ENCODE measurements at places on chromosomes 11 and 22.

DNA sequence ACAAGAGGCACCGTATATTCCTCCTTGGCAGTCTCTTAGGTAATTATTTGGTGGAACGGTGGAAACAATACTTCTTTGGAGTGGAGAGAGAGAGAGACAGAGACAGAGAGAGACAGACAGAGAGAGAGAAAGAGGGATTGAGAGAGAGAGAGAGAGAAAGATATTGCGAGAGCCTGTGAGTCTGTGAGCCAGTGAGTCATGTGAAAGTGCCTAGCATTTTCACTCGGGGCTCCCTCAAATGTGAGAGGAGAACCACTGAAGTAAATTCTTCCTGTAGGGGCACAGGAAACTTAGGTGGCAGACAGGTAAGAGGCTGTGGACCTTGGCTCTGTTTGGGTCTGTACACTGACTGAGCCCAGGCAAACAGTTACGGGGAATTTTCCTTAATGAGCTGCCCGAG, 31.6 kb upstream of the SNX19 start:
- DNase-seq, result no peak

DNA sequence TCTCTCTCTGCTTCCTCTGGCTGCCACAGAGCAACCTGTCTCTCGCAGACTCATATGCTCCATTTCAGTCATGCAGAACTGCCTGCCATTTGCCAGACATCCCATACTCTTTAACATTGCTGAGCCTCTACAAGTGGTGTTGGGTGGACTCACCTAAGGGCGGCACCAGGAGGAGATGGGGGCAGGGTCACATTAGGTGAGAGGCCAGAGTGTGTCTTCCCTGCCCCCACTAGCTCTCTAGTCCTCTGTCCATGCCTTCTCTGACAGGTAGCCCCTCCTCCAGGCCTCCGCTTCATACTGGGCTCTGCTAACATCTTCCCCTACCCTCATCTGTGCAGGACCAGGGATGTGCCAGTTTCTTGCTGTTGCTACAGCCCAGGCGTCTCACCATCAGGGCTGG, 366.3 kb downstream of the TENM4 start:
- DNase-seq, result no peak

DNA sequence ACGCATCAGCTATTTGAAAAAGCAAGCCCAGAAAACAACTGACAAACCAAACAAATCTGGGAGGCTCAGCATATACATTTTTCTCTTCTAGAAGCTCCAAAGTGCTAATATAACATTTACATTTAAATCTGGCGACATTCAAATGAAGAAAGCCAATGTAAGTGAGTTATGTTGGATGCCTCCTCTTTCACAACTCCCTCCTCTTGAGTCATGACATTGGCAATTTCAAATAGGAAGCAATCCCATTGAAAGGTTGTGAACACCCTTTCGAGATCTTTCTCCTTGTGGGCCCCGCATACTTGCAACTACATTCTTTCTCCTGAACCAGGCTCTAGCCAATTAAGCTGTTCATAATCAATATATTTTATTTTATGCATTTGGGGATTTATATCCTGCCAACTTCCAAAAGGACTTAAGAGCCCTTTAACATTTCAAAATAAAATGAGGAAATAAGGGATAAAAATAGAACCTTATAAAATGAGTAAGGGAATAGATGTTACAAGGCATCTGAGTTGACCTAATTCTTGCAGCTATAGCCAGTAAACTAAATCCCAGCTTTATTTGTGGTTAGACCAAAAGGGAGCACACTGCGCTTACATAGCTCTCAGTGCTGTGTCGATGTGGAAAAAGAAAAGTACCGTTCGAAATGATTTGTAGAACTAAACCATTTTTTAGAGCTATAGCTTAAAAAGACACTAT, 129.5 kb upstream of the SESN3 start:
- DNase-seq, result no peak

GRCh38 chr11:12556788-12557384, 117.3 kb upstream of the TEAD1 start:
- no peak for DNase-seq

- DNase-seq, result no peak
These were observed 185.3 kb downstream of the C11orf91 start for GRCh38 chr11:33515347-33515746.

GRCh38 chr11:128727796-128728431, 34.0 kb downstream of the FLI1 start:
- DNase-seq, result no peak

DNA sequence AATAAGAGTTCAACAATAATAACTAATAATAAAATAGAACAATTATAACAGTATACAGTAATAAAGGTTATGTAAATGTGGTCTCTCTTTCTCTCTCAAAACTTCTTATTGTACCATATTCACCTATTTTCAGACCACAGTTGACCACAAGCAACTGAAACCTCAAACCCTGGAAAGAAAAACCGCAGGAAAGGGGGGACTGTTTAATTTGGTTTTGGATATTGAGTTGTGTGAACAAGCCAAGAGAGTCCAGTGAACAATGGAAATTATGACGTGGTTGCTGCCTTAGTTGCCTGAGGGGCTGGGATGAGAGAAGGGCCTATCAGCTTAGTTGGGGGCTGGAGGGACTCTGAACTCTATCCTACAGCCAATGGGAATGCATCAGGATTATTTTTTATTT, 178.7 kb upstream of the POU2AF2 start:
- DNase-seq, result no peak
